Right lung (tissue), 10 donors: ENCODE measurements at places on chromosomes 6 and 20. TPM values are rescaled to one million over a fixed set of nuclear protein-coding genes. Genes with fewer than 3 reads are reported as not detected.

The MAP3K5 gene
- polyA plus RNA-seq, result 6.0 TPM

GRCh38 chr6:162443101-162443500 lies 284.5 kb downstream of the PRKN start:
- DNase-seq, result no peak

DNA sequence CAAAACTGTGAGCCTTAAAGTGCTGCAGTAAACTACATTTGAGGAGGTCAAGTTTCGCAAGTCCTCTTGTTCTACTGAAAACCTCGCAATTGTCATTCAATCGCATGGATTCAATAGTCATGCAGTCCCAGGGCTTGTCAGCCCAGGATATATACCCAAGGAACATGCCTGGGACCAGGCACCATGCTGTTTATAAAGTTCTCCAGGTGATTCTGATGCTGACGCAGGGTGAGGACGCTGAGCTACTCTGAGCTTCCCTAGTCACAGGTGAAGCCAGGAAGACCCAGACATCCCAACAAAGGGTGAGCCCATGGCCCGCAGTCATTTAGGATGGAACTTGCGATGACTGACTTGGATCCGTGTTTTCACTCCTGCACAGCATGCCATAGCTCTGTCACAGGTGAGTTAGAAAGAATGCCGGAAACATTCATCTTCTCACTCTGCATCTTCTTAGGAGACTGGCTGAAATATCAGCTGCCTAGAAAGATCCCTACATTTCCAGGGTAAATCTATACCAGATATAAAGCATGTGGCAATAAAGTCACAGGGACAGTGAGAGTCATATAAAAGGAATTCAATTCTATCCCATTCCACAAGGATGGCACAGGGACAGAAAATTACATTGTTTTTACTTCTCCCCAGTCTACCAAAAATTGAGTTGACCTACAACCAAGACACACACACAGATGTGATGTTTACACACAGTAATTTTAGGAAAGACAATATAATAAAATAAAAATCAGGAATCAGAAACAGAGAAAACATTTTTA lies 27.0 kb upstream of the SSTR4 start:
- no peak for DNase-seq

DNA sequence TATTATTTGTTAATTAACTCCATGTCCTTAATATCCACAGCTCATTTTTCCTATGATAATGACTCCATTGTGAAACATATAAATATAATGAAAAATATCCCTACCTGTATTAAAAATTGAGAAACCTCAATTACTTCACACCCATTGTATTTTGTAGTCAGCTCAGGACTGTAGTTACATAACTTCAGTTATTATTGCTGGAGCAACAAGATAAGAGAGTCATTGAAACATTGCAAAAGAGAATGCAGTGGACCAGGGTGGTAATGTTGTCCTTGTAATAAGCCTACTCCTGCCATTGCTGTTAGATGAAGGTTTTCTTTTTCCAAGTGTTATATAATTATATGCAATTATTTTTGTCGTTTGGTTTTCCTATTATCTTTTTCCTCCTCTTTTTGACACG lies 184.4 kb downstream of the PRL start:
- no peak for DNase-seq

DNA sequence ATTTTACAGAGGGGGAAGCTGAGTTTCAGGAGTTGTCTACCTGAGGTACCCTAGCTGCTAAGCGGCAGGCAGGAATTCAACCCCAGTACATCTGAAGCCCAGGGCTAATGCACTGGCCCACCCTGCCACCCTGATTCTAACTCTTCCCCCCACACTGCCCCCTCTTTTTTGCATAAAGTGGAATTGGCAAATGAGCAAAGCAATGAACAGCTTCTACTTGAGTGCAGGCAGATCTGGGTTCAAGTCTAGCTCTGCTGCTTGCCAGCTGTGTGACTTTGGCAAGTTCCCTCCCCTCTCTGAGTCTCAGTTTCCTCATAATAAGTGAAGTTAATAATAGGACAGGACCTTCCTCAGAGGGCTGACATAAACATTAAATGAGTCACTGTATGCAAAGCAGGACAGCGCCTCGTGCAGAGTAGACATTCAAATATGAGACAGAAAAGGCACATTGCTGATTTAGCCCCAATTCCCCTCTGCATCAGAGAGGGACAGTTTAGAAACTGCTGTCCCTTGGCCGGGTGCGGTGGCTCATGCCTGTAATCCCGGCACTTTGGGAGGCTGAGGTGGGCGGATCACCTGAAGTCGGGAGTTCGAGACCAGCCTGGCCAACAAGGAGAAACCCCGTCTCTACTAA lies 4.7 kb downstream of the ADA start:
- no peak for DNase-seq

DNA sequence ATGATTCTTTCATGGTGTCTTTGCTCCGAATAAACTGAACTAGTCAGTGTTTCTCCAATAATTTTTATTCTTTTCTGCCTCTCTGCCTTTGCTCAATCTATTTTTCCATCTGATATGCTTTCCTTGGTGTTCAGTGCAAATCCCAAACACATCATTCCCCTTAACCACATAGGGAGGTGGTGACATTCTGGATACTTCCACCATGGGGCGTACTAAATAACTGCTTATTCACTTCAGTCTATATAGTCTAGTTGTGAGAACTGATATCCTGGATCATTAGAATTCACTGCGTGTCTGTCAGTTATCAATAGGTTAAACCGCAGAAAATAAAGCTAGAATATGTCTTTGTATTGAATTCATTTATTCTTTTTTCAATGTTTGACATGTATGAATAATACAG lies 83.1 kb downstream of the KCNQ5 start:
- no peak for DNase-seq

GRCh38 chr6:1310628-1311399 lies 1.1 kb upstream of the FOXQ1 start:
- no peak for DNase-seq

- DNase-seq, result no peak
Measured at GRCh38 chr6:155193526-155193925, 70.3 kb upstream of the CLDN20 start.

GRCh38 chr20:49595811-49596561 lies 28.0 kb upstream of the PTGIS start:
- no peak for DNase-seq

GRCh38 chr6:37092923-37093727 lies 76.8 kb upstream of the PIM1 start:
- DNase-seq, result no peak

DNA sequence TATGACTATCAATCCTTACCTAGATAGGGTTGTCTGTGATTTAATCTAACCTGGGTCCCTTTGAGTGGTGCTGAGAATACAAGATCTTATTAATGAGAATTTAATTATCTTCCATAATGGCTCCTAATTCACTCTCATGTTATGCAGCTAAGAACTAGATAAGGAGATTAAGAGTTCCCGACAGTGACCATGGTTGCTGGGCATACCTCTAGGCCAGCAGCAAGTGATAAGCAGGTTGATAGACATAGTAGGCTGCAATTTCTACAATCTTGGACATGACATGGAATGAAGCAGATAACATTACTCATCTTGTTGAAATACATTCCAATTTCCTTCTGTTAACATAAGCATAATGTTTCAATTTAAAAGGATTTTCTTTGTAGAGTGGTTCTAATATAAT lies 27.1 kb downstream of the SPACA1 start:
- no peak for DNase-seq
